ENCODE measurements at places on chromosomes 7 and 10.
A peak's percentile ranks its signal among the peaks of the same experiment; 100 is the strongest.

- DNase-seq: no peak
Observed at GRCh38 chr10:71771204-71771603, 2.1 kb downstream of the VSIR start.

DNA sequence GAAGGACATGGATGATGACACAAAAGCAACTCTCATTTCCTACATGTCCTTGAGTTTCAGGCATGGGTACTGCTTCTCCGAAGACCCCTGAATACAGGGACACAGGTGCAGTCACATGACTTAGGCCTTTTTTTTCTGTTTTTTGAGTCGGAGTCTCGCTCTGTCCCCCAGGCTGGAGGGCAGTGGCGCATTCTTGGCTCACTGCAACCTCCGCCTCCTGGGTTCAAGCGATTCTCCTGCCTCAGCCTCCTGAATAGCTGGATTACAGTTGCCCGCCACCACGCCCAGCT lies 26.8 kb downstream of the IFT22 start:
- DNase-seq: no peak

- no peak for DNase-seq
Observed at GRCh38 chr10:121819049-121819448, 108.8 kb downstream of the ATE1 start.

DNA sequence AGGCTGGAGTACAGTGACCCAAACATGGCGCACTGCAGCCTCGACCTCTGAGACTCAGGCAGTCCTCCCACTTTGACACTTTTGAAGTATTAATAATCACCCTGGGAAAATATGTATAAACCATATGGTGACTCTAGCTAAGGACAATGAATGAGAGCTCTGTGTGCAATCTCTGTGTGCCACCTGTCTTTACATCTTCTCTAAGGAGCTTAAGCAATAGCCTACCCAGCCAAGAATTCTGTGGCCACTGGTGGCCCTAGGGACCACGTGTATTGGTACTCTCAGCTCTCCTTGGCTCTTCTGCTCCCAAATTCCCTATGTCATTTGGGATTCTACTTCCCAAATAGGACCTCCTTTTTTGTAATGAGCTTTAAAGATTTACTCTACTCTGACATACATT lies 23.7 kb downstream of the FGF8 start:
- DNase-seq: no peak

DNA sequence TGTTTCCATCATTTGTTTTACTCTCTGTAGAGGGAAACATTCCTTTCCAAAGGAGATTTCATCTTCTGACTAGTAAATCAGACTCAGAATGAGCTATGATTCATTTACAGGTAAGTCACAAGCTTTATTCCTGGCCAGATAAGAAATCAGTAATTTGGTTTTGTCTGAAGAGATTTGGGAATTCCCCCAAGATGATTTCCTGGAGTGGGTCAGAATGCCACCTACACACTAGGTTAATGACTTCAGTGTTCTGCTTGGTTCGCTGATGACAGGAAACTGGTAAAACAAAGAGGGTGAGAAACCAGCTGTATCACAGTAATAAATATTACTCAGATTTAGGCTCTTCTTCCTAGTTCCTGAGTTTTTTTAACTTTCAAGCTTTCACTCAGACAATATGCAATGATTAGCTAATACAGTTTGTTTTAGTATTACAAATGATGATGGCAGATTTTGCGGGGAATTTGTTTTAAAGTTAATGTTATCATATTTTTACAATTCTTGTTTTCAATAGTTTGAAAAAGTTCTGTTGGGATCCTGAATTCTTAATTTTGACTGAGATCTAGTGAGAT lies 8.3 kb upstream of the ASZ1 start:
- DNase-seq: no peak

DNA sequence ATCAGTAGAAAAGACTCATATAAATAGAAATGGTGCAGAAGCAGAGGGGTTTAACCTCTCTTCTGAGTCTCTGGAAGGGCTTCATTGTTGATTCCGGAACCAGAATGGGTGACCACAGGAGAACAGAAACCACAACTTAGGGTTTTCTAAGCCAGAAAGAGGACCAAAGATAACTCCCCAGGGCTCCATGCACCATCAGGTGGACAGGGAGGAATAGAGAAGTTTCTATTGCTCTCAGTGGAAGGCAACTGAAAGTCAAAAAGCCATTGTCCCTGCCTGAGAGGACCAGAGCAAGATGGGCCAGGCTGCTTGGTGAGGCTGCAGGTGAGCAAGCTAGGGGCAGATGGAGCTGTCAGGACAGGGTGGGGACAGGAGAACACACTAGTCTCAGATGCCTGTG lies 14.6 kb upstream of the NPS start:
- no peak for DNase-seq

DNA sequence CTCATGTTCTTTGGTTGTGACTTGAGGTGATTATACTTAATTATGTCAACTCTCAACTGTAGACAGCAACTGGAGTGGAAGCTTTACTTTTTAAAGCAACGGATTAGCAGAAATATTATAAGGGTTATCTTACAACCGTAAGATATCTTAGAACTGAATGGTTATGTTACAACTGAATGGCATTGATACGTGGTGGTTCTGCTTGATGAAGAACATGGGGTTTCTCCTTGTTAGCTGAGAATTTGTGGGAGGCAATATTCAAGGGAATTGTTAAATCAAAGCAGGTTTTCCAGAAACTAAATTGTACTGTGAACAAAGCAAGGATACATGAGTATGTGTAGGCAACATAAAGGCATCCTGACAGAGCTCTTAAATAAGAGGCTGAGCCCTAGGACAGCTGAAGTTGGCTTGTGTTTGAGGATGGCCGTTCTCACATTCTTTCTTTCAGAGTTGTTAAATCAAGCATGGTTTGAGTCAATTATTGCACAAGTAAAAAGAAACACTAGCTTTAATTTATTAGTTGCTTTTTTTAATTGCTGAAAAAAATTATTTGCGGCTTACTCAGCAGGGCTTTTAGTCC lies 350.0 kb downstream of the PLXDC2 start:
- DNase-seq: no peak

- no peak for DNase-seq
Observed at GRCh38 chr10:78838141-78838657, 230.6 kb upstream of the ZMIZ1 start.

DNA sequence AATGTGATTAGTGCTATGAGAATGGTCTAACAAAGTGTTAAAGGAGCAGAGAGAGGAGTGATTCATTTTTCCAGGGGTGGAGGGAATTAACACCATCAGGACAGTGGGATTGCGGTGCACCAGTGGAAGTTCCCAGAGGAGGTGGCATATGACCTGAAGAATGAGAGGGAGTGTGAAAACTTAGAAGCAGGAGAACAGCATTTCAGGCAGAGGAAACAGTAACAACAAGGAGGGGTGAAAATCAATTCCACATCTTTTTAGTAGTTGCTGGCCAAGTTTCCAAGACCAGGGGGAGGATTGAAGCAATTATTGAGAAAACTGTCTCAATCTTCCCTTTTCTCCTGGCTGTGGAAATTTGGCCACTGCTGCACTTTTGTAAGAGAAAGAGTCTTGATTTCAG lies 23.7 kb upstream of the CCDC172 start:
- DNase-seq: no peak

DNA sequence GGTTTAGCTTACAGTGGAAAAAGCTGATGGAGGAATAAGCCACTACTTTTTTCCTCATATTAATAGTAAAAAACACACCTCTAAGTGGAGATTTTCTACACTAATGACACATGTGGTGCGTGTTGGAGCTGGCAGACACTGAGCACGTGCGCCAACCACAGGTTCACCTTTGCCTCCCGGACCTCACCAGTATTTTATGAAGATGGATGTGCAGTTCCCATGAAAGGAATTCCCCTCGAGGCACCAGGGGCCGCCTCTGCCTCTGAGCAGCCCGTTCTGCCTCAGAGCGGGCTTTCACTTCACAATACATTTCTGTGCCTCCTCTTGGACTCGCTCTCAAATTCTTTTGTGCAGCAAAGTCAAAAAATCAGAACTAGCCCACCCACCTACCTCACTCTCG lies 477.5 kb upstream of the ADARB2 start:
- DNase-seq: no peak

- DNase-seq: no peak
Observed at GRCh38 chr7:48274662-48275061, 103.4 kb downstream of the ABCA13 start.

- DNase-seq: no peak
Observed at GRCh38 chr10:102648889-102649796, 4.9 kb downstream of the TRIM8 start.

- no peak for DNase-seq
Observed at GRCh38 chr10:123470336-123470921, 195.7 kb upstream of the GPR26 start.

DNA sequence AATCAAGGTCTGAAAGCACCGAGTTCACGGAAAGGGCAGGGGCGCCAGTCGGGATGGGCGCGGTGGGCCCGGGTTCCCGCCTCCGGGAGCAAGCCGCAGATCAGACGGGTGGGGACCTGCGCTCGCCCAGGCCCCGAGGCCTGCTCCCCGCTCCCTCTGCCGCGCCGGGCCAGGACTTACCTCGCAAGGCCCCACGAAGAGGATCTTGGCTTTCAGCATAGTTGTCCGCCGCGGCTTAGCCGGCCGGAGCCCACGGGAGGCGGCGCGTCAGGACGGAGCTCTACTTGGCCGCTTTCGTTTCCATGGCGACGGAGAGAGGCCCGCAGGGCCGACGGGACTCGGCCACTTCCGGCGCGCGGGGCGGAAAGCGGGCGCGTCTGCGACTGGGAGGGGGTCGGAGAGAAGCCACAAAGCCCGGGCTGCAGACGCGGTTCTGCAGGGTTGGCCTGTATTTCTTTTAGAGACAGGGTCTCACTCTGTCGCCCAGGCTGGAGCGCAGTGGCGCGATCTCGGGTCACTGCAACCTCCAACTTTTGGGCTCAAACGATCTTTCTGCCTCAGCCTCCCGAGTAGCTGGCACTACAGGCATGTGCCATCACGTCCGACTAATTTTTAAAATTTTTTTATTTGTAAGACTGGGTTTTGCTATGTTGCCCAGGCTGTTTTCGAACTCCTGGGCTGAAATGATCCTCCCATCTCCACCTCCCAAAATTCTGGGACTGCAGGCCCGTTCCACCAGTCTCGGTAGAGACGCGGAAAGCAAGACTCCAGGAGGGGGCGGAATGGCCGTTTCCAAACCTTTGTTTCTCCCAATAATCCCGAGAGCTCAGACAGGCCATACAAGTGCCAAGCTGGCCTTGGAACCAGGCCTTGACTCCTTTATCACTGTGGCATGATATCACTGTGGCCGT lies at the start of gene IFT22:
IFT22 (minus strand) TSS at position 322 of the 911 bp plus-strand sequence; CDS start at position 219, 103 bp downstream.
- DNase-seq: peak; percentile 97

DNA sequence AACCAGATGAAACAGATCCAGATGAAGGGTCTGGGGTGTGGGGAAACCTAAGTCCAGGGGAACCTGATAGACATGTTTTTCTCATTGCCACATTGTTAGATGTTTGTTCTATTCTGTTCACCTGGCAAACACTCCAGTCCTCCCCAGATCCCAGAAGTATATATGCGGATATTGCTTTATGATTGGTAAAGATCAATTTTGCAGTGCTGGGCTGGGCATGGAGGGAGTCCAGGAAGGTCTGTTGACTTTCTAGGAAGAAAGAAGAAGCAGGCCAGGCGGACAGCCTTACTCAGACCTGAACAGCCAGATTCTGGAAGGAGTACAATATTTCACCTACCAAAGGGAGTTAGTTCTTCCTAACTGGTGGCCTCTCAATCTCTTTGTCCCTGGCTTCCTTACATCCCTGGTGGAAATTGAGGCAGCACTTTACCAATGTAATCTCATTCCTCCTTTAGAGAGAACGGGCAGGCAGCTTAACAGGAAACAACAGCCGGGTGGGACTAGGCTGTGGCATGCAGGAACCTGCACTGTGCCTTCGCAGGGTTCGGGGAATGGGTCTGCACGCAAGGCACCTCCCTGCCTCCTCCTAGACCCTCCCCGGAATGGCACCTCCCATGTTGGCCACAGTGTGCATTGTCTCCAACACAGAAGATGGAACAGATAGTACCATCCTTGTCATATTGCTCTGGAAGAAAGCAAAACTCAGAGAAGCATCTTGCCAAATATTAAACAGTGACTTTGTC lies 930 bp downstream of the GIMAP6 start:
- no peak for DNase-seq

DNA sequence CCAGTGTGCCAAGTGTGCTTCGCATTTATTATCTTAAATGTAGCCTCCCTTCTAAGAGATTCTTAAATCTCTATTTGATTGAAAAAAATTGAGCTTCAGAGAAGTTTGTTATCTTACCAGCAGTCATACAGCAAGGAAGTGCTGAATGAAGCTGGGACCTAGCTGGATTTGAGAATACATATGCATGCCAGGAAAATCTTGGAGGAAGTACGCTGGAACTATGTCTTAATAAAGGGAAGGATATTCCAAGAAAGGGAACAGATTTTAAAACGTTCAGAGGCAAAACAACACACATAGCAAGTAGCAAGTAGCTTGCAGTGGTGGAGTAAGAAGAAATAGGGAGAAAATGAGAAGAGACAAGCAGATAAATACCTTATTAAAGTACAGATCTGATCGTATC lies 1.5 kb downstream of the CFAP70 start:
- no peak for DNase-seq

- no peak for DNase-seq
Observed at GRCh38 chr7:36117203-36117840, 35.7 kb upstream of the EEPD1 start.

GRCh38 chr10:132385721-132386418 lies 11.1 kb upstream of the PWWP2B start:
- no peak for DNase-seq

DNA sequence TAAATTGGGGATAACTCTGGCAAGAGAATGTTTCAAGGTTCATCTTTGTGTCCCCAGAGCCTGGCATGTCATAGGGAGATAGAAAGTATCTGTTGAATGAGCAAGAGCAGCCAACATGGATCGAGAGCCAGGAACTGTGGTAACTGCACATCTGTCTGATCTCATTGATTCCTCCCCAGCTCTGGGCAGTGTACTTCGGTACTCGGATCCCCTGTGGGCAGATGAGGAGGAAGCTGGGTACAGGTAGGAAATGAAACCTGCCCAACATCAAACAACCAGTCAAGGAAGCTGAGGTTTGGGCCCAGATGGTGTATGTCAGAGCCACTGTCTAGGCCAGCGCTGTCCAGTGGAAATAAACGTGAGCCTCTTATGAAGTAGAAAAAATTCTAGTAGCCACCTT lies 76.4 kb downstream of the GRK5 start:
- no peak for DNase-seq

- DNase-seq: peak; percentile 16
Observed at GRCh38 chr7:144827621-144828020, 8.2 kb downstream of the TPK1 start.

GRCh38 chr10:25999295-25999981 lies 65.4 kb downstream of the MYO3A start:
- DNase-seq: no peak

Data from AG08396 (cell line).